T-helper 1 cell (primary cell): ENCODE measurements at places on chromosomes 7 and 10.

DNA sequence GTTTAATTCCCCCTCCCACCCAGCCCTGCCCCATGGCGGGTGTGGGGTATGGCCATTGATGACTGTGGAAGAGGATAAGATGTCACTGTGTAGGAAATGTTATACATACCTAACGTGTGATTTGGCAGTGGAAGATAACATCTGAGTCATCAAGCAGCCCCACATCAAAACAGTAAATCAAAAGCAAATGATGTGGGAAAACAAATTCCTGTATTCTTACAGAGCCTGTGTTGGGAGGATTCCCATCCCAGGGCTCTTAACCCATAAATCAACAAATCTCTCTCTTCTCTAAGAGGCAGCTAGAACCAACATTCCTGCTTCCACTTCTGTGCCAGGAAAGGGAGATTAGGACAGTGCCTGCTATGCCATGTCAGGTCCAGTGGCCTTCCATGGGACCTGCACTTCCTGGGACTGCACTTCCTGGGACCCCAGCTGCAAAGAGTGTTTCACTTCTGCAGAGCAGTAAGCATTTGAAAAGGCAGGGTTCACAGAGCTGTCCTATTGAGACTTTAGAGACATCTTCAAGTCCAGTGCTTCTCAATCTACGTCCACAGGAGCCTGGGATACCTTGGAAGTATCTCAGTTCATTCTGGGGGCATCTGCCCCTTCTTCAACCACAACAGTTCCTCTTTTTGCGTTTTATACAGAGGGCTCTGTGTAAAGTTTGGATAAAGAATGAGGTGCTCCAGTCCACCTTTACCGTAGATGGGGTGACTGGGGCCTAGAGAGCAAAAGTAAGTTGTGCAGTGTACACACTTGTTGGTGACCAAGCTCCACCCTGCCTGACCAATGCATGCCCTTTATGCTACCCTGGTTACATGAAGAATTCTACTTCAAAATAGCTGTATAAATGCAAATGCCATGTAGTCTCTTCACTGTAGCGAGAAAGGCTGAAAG lies 45.7 kb downstream of the ATXN7L1 start:
- no peak for DNase-seq

GRCh38 chr7:8161364-8161828 lies 100.6 kb downstream of the ICA1 start:
- no peak for DNase-seq

DNA sequence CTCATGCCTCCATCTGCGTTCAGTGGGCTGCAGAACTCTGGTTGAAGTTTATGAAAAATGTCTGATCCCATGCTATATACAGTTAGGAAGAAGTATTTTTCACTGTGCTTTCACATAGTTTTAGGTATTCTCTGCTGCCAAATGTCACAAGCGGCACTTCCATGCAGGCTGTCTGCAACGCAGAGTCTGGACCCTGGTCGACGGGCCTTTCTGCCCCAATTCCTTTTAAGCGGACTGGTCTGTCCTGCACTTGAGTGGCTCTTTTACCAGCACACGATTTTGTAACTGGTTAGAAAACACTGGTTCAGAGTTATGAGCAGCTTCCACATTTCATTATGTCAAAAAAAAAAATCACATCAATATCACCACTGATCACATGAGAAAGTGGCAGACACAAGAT lies 143.0 kb downstream of the DIP2C start:
- DNase-seq: no peak

GRCh38 chr10:9243941-9244411 lies 1189.5 kb downstream of the GATA3 start:
- no peak for DNase-seq

- DNase-seq: no peak
Measured at GRCh38 chr10:119309423-119309770, 102.0 kb downstream of the GRK5 start.

- no peak for DNase-seq
Measured at GRCh38 chr7:83212883-83213282, 50.2 kb upstream of the PCLO start.
